D721Med (cell line): ENCODE measurements at places on chromosomes 3 and 15.

GRCh38 chr15:78732634-78733033, 78.6 kb downstream of the ADAMTS7 start:
- no peak for DNase-seq

GRCh38 chr15:79903144-79903543, 6.3 kb upstream of the MTHFS start:
- no peak for DNase-seq

GRCh38 chr3:48548729-48549705, 7.6 kb downstream of the PFKFB4 start:
- DNase-seq: peak; percentile 84

GRCh38 chr3:4416961-4417360, 50.1 kb downstream of the SUMF1 start:
- no peak for DNase-seq

DNA sequence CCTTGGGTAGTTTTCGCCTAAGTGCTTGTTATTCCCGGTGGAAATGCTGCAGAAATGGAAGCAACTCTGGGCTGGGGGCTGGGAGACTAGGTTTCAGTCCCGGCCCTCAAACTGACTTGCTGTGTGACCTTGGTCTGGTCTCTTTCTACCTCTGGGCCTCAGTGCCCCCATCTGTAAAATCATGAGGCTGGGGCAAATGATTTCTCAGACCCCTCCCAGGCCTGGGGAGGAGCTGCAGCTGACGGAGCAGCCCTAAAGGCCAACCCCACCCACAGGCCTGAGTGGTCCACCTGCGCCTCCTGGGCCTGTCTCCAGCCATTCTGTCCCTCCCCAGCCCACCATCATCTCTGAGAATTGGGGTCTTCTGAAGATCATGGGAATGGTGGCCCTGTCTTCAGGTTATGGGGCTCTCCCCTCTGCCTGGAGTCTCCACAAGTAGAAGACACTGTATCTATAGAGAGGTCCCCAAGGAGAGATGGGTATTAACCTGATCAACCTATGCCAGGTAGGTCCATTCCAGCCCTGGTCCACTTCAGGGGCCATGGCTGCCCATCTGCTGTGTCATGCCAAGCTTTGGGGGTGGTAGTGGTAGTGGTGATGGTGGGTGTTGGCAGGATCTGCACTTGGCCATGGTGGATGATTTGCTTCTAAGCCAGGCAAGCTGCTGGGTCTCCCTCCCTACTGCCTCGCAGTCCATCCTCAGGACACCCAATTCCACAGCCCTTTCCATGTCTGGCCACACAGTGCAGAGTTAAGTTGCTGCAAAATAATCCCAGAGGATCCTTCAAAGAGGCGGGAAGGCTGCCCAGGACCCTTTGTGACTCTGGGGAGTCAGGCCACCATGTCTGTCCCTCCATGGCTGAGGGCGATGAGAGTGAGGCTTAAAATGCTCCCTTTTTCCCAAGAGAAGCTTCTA, 46.0 kb downstream of the ITGA11 start:
- DNase-seq: no peak
